ENCODE measurements at places on chromosomes 6 and 20. TPM values are rescaled to one million over a fixed set of nuclear protein-coding genes. Genes with fewer than 3 reads are reported as not detected.

SMLR1 gene
- not detected for total RNA-seq

TSHZ2 gene
- 6.9 TPM for total RNA-seq

IL17F gene
- not detected for total RNA-seq

TFAP2D gene
- not detected for total RNA-seq

LY86 gene
- total RNA-seq, result not detected

APOM gene
- not detected for total RNA-seq

SYTL3 gene
- total RNA-seq, result 10.5 TPM

NFATC2 gene
- 0.36 TPM for total RNA-seq

GTSF1L gene
- not detected for total RNA-seq

MEI4 gene
- not detected for total RNA-seq

AHCY gene
- total RNA-seq, result 88.3 TPM

Data from fibroblast of the aortic adventitia (primary cell).